A172 (cell line): ENCODE measurements at places on chromosomes 1 and 21.

DNA sequence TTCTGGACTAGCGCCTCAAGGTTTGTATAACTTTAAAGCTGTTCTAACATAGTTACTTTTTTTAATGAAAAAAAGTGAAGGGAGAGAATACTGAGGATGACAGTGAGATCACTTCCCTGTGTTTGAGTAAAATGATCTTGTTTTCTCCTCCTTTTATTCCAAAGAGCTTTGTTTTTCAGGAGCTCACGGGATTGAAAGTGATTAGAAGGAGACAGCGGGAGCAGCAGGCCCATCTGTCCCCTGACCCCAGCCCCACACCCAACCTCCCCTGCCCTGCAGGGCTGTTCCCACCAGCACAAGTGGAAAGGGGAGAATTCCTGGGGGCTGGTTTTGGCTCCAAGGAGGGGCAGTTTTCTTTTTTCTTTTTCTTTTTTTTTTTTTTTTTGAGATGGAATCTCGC lies 2.1 kb upstream of the DNMT3L start:
- no peak for DNase-seq

GRCh38 chr1:24909388-24909898 lies 20.6 kb downstream of the RUNX3 start:
- peak; percentile 6 for DNase-seq

- DNase-seq: peak; percentile 38
Observed at GRCh38 chr1:156961709-156962108, 41.3 kb downstream of the LRRC71 start.

DNA sequence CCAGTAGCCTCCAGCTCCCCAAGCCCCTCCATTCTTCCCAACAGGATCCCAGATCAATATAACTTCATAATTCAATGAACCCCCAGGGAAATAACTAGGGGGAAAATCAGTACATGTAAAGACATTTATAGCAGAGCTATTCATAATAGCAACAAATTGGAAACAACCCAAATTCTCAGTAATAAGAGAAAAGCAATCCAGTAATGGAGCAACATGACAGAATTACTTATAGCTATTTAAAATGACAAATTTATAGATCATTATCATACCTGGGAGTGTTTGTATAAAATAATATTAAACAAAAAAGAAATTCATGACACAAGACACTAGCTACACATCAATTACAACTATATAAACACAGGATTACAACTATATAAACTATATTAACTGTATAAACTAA lies 20.2 kb downstream of the PLEKHA6 start:
- no peak for DNase-seq
